ENCODE measurements at places on chromosomes 2 and 18.

DNA sequence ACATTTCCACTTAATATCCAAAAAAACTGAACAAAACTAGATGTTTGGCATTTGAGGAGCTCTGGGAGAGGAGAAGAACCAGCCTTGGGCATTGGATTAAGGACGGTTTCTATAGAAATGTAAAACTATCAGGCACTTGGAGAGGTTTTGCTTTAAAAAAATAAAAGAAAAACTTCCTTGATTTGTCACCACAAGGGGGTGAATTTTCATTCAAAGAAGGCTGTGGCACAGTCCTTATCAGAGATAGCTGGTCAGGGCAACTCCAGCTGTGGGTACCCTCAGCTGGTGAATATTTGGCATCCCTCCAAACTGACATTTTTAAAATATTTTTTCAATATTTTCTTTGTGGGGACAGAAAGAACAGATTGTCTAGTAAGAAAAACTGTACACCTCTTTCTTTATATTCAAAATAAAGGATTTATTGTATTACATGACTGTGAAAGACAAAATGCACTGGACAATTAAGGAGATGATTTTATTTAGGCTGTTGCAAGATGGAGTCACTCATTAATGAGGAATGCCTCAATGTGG lies 46.1 kb upstream of the TBC1D8 start:
- no peak for DNase-seq

DNA sequence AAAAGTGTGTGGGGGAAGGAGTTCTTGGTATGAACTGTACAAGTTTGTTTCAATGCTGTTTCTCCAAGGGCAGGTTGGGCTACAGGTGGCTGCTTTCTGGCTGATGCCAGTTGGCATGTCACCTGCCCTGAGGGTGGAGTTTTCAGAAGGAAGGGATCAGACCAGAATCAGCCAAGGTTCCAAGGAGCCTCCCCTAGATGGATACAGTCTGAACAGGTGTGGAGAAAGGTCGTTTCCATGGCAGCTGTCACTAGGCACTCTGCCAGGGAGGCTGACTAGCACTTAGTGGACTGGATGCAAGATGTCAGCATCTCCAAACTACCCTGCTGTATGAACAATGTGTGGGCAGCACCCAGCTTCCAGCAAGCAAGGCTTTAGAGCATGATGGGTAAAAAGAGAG lies 444.4 kb upstream of the HNRNPA3 start:
- DNase-seq, result no peak

DNA sequence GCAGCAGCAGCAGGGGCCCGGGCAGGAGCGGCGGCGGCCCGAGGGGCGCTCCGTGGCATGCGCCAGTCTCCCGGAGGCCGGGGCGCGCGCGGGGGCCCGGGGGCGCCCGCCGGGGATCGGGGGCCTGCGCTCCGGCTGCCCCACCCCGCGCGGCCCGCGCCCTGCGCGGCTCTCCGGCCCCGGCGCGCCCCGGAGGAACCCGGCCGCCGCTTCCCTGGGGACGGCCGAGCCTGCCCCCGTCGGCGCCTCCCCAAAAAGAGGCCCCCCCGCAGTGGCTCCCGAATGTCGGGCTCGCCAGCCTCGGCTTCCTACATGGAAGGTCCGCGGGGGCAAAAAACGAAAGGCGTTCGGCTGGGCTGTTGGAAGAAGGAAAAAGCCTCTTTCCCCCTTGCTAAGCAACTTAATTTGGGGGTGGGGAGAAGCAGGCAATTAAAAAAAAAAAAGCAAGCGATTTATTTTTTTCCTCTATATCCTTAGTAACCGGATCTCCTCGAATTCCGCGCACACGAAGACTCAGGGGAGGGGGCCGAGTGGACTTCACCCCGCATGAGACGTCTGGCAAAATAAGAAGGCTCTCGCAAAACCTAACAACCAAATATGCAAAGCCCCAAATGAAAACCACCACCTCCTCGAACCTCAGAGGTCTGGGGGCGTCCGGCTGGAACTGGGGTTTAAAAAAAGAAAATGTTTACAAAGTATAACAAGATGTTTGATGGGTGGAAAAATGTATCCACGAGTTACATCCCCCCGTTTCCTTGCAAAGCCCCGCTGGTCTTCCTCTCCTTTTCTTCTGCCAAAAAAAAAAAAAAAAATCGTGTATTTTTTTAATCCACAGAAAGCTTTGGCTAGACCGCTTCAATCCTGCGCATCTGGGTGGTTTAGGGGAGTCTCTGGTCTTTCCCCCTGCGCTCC lies at the start of gene SMAD7:
Gene SMAD7, minus strand, starts transcription at position 430 of the 912 bp plus-strand sequence. CDS start 541 bp downstream, outside the sequence.
- DNase-seq, result no peak

DNA sequence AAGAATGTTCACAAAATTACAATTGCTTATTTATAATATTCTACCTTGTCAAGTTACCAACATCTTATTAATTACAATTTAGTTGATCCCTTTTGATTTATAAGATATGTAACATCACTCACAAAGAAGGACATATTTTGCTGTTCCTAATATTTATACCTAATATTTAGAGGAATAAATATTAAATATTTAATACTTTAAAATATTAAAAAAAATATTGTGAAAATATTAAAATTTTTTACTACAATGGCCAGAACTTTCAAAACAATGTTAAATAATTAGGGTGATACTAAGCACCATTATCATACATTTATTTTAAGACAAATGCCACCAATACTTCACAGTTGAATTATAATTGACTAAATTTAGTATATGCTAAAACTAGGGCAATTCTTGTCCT lies 254.7 kb downstream of the DLGAP1 start:
- no peak for DNase-seq

DNA sequence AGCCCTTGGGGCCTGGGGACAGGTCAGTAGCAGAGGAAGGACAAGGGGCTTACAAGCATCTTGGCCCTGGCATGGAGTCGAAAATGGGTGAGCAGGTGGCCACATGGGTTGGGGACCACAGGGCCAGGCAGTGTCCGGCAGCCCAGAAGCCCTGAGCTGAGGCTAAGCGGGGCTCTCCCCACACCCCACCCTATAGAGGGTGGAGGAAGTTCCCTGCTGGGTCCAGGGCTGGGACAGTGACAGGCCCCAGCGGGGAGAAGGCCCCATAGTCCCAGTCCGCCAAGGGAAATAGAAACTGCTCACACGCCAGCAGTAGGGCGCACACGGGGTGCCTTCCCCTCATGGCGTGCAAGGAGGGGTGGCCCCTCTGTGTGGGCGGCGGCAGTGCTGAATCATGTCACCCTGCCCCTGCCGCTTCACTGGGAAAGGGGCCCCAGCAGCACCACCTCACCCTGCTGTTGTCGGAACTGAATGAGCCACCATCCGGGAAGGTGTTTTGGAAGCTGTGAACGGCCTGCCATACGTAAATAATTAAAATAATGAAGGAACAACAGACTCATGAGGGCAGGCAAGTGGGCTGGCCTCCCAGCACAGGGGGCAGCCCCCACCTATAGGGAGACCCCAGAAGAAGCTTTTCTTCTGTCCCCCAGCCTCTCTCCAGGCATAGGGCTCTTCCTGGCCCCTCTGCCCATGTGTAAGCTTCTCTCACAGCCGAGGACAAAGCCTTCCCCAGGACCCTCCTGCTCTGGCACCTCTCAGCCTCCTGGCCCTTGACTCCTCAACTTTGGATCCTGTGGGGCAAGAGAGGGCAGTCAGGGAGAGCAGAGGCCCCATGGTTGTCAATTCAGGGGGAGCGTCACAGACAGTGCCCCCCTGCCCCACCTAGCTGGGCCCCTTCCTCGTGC lies 12.7 kb upstream of the DUSP2 start:
- DNase-seq, result no peak

DNA sequence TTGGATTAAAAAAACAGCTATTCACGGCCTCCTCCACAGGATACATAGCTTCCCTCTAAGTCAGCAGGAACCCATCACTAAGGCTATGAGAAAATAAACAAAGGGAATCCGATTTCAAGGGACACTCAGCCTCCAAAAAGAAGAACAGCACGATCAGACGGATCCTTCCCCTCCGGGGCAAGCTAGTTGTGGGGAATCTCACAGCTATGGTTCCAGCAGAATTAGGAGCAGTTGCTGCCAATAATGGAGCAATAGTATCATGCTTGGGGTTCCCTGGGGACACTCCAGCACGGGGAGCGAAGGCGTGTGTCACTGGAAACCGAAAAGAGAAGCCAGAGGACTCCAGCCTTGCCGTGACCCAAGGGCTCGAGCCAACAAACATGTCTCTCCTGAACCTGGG lies 163.1 kb downstream of the TTC32 start:
- no peak for DNase-seq

DNA sequence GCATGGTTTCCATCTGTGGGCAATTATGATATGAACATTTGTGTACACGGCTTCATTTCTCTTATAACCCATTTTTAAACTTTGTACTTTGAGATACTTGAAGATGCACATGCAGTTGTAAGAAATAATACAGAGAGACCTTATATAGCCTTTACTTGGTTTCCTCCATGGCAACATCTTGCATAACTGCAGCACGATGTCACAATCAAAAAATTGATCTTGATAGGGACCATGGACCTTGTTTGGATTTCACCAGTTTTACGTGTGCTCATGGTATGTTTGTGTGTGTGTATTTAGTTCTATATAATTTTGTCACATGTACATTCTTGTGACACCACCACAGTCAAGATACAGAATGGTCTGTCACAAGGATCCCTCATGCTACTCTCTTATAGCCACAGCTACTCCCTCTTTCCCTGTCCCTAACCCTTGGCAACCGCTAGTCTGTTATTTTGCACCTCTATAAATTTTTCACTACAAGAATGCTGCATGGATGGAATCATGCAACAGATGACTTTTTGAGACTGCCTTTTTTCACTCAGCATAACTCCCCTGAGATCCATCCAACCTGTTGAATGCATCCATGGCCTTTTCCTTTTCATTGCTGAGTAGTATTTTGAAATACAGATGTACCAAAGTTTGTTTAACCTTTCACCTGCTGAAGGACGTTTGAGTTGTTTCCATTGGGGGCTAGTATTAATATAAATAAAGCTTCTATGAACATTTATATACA lies 19.4 kb upstream of the MLPH start:
- DNase-seq, result no peak

DNA sequence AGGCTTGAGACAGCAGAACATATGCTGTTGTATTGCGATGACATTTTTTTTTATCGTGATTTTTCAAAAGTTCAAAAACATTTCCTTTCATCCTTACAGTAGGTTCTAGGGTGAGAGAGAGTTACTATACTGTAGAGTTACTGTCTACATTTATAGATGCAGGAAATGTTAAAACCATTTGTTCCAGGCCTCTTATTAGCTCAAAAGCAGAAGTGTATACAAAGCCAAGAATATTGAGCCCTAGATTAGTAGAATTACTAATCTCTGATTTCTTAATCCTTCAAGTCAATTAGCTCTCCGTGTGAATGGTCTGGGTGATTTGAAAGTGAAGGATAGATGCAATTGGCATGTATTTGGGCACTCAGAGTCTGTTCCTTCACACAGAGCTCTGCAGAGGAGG lies 73.1 kb downstream of the MAPRE2 start:
- DNase-seq, result no peak

DNA sequence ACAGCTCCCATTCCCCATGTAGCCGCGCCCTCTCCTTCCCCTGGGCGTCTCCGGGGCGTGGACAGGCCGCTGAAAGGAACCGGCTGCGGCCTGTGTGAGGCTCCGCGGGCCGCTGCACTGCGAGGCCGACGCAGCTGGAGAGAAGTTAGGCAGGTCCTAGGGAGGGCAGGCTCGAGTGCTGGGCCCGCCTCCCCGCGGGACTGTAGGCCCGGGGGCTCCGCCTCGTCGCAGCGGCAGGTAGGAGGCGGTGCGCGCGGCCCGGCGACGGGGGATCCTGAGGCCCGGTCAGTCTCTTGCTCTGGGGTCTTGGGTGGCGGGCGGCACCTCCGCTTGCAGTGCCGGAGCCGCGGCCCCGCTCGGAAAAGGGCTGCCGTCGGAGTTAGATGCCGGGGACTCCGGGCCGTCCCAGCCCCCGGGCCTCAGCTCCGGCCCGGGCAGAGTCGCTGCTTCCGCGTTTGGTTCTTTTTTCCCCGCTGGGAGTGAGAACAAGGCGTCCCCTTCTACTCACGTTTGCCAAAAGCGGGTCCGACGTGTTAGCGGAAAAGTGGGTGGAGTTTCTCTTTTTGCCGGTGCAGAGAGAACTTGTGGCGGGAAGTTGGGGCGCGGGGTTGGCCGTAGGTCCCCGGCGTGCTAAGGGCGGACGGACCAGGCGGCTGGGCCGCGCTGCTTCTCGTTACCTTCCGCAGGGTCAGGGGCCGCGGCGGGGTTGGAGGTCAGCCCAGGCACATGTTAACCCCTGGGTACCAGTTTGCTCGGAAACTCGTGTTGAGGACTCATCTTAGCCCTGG lies at the start of gene VRK2:
Gene VRK2, plus strand, starts transcription at position 222 of the 788 bp plus-strand sequence. CDS start 2,026 bp downstream, outside the sequence.
- DNase-seq, result peak; percentile 68

DNA sequence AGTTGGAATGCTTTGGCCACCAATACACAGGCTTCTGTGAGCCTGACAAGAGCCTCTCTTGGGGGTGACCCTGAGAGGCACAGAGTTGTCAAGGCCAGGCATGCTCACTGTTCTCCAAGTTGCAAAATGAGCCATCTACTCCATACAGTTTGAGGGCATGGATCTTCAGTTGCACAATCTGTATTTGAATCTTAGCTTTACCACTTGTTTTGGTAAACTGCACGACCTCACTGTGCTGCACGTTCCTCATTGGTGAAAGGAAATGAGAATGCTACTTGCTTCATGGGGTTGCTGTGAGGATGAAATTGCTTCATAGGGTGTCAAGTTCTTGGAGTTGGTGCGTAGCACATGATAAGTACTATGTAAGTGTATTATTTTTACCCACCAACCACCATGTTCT lies 12.0 kb upstream of the HAAO start:
- no peak for DNase-seq

- no peak for DNase-seq
These were observed 1.2 kb upstream of the ARID5A start for GRCh38 chr2:96535331-96535730.

DNA sequence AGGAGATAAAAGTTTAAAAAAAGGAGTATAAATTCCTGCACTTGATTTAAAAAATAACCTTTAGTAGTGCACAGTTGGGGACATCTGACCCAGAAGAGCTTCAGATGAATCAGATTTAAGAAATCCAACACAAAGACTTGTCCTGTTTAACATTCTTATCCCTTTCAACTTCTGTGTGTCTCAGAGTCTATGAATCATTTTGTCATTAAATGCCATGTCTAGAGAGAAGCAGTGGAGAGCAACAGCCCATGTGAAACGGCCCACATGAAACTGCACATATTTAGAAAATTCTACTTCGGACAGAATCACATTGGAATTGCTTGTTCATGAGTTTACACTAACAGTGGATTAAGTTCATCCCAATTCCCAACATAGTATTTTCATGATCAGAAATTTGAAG lies 278.6 kb downstream of the SLC8A1 start:
- no peak for DNase-seq

DNA sequence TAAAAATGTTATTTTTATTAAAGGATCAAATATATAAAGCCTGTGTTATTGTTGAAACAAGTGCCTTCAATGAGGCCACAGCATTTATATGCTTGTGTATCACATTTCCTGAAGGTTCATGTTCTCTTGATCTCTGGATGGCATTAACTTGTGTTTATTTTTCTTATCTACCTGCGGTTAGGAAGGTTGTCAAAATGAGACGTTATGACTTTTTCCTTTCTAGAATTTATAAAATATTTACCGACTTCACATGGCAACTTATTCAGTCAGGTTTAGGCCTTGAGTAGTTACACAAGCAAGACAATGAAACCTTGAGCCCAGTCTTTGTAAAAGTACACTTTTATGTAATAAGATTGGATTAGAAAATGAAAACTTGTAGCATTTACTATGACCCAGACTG lies 196.4 kb upstream of the ACVR2A start:
- no peak for DNase-seq

GRCh38 chr2:109722026-109722425 lies 72.1 kb upstream of the RGPD5 start:
- no peak for DNase-seq

- DNase-seq, result no peak
These were observed 10.7 kb upstream of the MRO start for GRCh38 chr18:50830544-50830943.

GRCh38 chr2:188978291-188979081 lies 4.3 kb downstream of the COL3A1 start:
- DNase-seq, result no peak

Measured in AG04450 (cell line).